ENCODE measurements at places on chromosomes 6 and 20.

DNA sequence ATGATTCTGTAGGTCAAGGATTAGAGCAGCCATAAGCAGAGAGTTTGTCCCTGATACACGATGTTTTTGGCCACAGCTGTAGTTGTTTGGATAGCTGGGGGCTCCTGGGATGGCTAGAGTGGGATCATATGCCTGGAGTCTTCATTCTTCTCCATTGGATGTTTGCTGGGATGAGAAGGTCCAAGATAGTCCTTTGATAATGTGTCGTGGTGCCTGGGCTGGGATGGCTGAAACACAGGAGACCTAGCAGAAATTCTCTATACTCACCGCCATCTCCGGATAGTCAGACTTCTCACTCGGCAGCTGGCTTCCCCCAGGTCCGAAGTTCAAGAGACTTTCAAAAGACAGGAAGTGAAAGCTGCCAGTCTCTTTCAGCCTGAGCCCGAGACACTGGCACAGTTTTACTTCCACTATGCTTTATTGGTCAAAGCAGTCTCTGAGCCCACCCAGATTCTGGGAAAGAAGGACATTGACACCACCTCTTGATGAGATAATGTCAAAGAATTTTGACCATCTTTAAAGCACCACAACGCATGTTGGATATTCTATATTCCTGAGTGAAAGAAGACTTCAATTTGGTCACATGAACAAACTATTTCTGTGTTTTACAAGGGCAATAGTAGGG lies 16.0 kb downstream of the MARCKS start:
- no peak for DNase-seq

DNA sequence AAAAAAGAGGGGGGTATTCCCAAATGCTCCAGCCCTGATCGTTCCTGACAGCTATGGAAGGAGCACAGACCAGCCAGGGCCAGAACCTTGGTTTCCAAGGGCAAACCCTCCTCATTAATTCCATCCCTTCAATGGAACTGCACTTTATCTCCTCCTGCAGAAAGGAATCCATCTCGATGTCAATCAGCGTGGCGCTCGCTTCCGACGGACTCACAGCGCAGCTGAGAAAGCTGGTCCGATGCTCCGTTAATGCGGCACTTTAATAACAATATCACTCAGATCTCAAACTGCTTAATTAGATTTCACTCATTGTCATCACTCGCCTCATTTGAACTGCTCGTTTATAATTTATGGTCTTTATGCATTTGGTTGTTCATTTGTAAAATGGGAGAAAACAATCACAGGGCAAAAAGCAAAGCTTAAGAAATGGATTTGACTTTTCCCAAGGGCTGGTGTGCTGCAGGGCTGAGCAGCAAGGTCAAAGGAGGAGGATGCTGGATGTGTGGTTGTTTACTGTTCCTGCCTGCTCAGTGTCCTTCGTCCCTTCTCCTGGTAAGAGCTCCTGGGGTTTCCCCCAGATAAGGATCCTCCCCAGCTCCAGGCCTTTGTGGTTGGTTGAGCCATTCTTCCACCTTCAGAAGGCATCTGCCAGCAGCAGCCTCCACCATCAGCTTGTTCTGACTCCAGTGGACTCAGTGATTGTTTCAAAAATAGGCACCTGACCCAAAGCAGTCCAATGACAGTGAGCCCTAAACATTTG lies 152.7 kb downstream of the ANKRD60 start:
- DNase-seq, result no peak

DNA sequence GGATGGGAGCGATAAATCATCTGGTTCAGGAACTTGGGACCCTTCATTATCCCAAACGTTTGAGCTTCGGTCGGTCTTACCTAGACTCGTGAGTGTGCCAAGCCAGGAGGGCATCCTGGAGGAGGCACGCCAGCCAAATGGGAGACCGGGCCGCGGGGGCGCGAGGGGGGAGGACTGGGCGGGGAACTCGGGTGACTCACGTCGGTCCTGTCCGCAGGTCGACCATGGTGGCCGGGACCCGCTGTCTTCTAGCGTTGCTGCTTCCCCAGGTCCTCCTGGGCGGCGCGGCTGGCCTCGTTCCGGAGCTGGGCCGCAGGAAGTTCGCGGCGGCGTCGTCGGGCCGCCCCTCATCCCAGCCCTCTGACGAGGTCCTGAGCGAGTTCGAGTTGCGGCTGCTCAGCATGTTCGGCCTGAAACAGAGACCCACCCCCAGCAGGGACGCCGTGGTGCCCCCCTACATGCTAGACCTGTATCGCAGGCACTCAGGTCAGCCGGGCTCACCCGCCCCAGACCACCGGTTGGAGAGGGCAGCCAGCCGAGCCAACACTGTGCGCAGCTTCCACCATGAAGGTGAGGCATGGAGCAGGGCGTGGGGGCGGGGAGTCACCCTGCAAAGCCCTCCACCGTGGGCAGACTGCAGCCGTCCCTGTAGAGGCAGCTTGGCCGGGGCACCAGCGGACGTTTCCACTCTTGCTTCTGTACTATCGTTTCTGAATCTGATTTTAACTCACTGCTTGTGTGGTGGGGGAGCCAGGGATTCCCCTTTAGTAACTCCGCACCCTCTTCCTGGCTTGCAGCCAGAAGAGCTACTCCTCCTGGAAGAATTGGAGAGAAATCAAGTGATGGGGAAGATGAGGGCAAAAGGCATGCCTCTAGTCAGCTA lies 2.7 kb downstream of the BMP2 start:
- no peak for DNase-seq

DNA sequence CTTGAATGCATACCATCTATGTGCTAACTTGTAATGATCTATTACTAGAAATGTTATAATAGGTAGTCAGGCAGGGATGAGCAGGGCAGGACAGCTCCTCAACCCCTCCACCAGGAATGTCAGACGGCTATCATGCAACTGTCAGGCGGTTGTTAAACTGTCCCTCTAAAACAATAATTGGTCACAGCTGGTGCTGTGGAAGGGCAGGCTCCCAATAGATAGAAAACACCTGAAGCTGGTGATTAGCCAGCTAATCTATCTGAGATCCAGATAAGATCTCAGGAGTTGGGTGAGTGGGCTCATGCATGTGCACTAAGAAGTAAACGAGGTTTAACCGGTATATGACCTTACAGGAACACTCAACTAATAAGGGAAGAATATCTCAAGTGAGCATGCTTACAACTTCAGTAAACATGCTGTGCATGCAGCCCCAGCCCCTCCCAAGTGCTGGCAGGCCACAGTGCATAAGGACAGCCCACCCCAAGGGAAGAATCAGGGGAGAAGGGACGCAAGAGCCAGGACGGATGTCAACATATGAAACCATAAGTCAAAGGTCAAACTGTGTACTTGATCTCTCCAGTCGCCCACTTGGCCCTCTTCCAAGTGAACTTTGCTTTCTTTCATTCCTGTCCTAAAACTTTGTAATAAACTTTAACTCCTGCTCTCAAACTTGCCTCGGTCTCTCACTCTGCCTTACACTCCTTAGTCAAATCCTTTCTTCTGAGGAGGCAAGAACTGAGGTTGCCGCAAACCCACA lies 566.2 kb upstream of the NRSN1 start:
- DNase-seq, result no peak

DNA sequence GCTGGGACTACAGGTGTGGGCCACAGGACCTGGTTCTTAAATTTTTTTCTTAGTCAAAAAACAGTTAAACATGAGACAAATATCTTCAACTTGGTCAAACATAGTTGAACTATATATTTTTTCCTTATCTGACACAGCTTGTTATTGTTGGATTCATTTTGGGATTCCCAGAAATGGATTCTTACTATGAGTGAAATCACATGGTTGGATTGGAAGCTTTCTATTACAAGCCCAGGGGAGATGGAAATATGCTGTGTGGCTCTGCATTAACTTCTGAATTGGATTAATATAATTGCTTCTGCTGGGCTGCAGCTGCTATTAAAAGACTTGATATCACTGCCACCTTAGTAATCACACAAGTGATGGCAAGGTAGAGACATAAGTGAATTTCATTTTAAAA lies 126.4 kb upstream of the DUSP22 start:
- no peak for DNase-seq

DNA sequence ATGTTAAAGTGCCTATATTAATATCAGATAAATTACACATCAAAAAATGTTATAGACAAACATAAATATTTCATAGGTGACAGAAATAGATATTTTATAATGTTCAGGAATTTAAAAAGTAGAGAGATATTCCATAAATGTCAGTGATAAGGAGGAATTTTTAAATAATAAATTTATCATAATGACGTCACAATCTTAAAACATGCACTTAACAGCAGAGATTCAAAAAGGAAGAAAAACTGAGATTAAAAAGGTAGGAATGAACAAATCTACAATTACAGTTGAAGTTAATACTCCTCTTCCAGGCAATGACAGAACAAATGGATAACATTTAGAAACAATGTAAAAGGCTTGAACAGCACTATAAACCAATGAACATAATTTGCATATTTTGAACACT lies 345.4 kb upstream of the NOX3 start:
- DNase-seq, result no peak

- DNase-seq, result no peak
Observed at GRCh38 chr6:41964201-41964887, 22.7 kb upstream of the CCND3 start.

Measured in NCI-H524 treated with DMSO at 0.1 percent for 48 hours (cell line).